ENCODE measurements at places on chromosomes 7 and 10.
A peak's percentile ranks its signal among the peaks of the same experiment; 100 is the strongest.

- no peak for DNase-seq
Observed at GRCh38 chr7:69787736-69788431, 189.6 kb downstream of the AUTS2 start.

DNA sequence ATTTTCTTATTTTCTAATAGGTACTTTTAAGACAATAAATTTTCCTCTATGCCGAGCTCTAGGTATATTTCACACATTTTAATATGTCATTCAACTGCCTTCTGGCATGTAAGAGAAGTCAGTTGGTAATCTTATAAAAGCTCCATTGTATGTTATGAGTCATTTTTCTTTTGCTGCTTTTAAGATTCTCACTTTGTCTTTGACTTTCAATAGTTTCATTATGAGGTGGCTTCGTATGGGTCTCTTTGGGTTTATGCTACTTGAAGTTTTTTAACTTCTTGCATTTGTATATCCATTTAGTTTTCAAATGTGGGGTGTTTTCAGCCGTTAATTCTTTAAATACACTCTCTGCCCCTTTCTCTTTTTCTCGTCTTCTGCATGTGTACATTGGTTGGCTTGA, 80.5 kb downstream of the ABCA13 start:
- DNase-seq: no peak

DNA sequence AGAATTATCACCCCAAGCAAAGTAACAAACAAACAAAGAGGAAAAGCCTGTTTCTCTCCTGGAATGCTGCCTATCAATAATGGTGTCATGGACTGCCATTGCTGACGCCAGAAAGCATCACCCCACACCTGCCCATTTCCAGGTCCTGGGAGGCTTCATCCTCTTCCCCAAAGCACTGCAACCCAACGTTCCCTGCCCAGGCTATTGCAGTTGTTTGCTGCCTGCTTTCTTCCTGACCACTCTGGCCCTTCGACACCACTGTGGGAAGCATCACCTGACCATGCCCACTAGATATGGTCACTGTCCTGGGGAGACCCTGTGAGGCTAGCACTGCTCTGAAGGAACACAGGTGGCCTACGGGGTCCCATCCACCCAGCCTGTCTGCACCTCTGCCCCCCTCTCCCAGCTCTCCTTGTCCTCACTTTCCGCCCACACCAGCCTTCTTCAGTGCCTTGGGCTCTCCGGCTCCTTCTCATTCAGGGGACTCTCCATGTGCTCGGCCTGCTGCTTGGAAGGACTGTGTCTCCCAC, 439.6 kb downstream of the GLRX3 start:
- no peak for DNase-seq

DNA sequence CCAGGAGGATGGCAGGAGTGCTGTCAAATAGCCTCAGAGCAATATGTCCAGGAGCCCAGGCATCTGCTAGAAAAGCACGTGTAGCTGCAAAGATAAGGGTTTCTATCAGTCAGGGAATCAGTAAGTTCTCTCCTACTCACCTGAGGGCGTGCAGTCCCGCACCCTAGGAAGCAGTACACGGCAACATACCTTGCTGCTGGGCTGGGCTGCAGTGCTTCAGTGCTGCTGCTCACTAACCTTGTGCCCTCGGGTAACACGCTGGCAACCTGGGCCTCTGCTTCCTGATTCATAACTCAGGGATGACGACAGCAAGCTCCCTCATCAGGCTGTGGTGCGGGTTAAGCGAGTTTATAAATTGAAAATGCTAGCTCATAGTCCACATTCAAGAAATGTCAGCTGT, 29.5 kb upstream of the CCNY start:
- DNase-seq: no peak

- no peak for DNase-seq
Observed at GRCh38 chr7:68269405-68269804, 1272.8 kb downstream of the TYW1 start.

DNA sequence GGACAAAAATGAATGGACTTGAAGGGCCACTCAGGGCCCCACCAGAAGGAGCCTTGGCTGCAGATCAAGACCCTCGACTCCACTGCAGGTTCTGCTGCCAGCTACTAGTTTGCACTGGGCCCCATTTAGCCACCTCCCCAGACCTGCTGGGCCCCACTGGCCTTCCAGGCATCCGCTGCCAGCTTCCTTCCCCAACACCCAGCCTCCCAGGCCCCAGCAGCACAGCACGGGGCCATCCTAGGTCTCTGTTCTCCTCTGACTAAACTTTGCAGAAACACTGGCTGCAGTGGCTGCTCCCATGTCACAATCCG, 277.4 kb upstream of the KLF14 start:
- DNase-seq: peak; percentile 34

DNA sequence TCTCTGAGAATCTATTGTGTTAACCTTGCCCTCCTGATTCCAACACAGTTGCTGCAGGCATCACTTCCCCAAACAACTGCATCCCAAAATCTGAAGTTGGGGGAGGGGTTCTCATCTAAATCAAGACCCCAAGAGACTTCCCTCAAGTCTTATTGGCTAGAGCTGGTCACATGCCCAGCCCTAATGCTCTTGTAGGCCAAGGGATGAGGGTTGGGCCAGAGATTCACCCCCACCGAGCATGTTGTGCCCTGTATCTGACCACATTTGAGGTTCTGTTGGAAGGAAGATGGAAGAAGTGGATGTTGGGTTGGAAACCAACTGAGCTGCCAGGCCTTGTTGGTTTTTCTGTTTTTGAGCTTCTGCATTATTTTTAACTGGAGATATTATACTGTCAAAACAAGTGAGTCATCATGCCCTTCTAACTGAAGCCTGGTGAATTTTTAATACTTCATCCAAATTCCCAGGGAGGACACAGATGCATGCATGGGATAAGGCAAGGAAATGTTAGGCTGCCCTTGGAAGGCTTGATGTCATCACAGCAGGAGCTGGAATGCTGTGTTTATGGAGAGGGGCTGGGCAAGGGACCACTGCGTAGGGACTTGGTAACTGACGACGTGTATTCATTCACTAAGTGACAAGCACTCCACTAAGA, 68.6 kb upstream of the CACUL1 start:
- no peak for DNase-seq

GRCh38 chr7:39547336-39547735, 18.9 kb upstream of the YAE1 start:
- DNase-seq: no peak

GRCh38 chr7:118872568-118872967, 648.1 kb downstream of the ANKRD7 start:
- no peak for DNase-seq

DNA sequence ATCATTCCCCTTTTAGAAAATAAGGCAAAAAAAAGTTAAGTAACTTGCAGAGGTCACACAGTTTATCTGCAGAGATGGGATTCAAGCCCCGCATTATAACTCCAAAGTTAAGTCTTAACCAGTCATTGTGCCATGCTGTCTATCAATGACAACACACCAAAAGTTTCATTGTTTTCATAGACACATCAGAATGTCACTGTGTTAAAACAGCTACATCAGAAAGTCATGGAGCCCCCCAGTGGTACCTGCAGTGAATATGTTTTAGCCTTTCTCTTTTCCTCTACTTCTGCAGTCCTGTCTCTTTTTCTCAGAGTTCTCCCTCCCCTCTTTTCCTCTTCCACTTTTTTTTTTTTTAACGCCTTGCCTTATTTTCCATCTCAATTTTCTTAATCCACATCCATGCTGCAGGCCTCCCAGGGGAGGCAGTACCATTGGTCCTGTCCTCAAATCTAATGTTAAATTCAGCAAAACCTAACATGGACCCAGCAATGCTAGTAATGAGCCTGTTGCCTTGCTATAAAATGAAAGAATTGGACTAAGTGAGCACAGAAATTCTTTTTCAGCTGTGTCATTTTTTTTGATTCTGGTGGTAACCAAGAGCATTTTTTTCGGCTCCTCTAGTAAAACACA, 3.8 kb upstream of the NRCAM start:
- DNase-seq: no peak

GRCh38 chr7:42372479-42372878, 135.5 kb upstream of the GLI3 start:
- no peak for DNase-seq

DNA sequence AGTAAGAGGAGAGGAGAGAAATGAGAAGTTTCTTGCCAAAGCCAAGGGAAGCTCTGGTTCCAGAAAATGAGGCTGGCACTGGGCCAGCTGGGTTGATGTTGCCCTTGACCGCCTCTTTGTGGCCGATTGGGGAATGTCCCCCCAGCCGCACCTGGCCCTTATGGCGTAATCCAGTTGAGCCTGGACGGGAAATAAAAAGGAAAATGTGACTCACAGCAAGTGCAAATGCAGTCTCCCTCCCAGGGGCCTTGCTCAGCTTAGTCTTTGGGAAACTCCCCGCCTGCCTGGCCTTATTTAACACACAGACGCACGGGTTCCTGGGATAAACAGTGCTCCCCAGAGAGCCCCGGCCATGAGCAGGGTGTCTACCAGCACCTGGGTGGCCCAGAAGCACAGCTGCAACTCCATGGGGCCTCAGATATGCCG, 174.8 kb downstream of the KIAA1217 start:
- no peak for DNase-seq

DNA sequence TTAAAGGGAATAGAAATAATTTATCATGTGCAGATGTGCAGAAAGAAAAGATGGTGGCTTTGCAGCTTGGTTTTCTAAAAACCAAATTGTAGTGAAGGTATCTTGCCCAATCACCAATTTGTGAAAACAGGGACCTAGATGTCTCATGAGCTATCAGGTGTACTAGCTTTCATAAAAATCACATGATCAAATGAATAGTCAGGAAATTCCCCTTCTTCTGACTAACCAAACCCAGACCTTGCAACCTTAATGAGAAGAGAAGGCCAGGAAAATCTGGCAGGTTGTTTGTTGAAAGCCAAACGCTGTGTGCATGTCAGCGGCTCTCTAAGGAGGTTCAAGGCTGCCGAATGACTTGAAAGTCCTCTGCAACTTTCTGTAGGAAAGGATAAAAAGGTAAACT, 304.4 kb upstream of the NRP1 start:
- no peak for DNase-seq

DNA sequence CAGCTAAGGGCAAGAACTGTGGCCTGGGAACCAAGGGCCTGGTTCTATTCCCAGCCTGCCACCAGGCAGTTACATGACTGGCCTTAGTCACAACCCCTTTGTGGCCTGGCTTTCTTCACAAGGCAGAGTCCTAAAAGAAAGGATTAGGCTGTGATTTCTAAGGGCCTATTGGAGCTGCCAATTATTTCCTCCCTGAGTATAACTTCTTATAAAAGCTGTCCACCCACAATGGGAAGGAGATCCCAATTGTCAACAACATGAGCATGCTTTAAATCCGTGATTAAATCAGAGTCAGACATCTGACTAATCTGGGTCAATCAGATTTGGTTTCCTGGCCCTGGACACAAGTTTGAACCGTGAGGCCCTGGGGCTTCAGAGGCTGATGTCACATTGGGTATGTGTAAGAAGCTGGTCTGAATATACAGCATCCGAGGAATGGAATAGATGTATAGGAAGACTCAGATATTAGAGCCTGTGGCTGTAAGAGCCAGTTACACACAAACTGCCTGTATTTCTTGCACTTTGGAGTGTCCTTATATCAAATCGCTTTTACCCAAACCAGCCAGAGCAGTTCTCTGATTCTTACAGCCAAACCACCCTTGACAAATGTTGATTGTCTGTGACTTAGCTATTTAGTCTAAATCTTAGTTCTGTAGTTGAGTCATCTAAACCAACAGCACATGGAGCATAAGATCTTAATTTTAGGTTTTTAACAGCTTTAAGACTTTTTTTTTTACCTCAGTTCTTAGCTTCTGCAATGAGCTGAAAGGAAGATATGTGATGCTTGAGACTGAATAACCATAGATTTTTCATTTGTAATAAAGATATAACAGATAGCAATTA, 61.3 kb downstream of the ABCB4 start:
- DNase-seq: no peak

DNA sequence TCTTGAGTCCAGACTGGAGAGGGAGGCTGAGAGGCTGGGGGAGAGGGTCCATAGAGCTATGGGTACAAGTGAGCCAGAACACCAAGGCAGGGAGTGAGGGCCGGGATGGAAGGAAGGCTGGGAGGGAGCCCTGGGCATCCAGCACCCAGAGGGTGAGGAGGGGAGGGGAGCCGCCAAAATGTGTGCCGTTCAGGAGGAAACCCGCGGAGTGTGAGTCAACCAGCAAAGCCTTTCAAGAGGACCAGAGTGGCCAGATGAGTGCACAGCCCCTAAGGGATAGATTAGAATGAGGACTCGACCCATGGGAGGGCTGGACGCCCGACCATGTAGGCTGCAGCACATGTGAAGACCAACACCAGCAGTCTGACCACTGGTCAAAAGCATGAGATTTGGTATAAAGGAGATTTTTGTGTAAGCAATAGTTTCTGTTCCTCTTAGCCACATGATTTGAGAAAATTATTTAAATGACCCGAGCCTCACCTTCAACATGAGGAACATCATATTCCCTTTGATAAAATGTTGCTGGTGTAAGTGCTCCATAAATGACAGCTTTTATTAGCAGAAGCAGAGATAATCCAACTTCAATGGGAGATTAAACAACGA, 179.7 kb upstream of the GRB10 start:
- no peak for DNase-seq

DNA sequence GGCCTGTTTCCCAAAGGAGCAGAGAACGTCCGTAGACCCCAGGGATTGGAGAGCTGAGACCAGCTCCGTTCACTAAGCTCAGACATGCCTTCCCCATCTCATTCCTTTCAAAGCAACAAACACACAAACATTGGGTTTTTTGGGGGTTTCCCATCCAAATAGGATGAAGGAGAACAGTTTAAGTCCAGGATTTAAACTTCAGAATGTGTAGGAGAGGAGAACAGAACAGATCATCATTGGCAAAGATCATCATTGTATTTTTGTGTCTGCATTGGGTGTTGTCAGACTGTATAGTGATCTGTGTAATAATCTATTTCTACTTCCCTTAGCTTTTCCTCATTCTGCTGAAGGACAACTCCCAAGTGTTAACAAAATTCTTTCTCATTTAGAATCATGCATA, 177.9 kb downstream of the FANK1 start:
- no peak for DNase-seq

- no peak for DNase-seq
Observed at GRCh38 chr10:78798976-78799730, 269.6 kb upstream of the ZMIZ1 start.

DNA sequence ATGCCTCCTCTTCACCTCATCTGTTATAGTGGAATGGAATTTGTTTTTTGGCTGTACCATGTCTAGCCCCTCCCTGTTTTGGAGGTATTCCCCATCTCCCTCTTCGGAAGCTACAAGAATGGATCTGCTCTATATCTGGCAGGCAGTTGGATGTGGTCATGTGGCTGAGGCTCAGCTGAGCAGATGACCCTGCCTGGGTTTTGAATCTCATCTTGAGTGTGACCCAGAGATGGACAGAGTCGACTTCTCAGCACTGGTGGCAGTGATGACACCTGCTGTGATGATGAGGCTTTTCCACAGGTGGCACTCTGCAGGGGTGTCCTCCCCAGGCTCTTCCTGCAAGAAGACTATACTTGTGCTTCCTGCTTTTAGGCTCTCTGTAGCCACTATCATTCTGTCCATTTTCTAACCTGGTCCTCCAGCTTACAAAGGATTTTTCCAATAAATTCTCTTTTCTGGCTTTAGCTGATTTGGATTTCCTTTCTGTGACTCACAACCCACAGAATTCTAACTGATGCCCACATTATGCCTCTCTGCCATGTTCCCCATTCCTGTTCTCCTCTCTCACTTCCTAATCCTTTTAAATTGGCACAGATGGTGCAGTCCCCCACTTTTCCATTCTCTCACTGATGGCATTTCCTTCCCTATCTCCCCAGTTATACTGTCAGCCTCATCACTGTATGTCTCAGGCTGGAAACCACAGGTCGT, 7.5 kb upstream of the ARHGAP22 start:
- no peak for DNase-seq
